ENCODE measurements at places on chromosomes 11 and 22.
A peak's percentile ranks its signal among the peaks of the same experiment; 100 is the strongest.

GRCh38 chr22:25976356-25976755 lies 192.9 kb upstream of the SEZ6L start:
- no peak for DNase-seq

GRCh38 chr11:61509043-61510029 lies 787 bp downstream of the LRRC10B start:
- peak; percentile 33 for DNase-seq

DNA sequence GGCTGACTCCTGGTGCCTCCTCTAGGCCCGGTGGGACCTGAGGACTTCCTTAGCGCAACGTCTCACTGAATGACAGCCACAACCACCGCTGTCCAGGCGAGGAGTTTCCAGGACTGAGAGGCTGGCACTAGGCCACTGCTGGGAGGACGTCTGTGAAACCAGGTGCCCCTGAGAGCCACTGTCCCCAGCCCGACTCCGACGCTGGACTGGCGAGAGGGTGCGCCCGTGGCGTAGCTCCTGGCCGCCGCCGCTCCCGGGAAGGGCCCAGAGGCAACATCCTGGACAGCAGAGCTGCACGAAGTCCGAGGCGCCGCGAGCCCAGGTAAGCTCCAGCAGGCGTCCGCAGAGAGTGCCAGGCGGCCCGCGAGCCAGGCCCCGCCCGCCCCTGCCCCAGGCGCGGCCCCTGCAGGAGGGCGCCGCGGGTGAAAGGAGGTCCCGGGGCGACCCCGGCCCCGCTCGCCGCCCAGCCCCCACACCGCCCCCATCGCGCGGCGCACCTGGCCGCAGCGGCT lies 525 bp downstream of the DGCR2 start:
- DNase-seq, result peak; percentile 44

- no peak for DNase-seq
Measured at GRCh38 chr11:100922121-100922520, 207.5 kb downstream of the PGR start.

DNA sequence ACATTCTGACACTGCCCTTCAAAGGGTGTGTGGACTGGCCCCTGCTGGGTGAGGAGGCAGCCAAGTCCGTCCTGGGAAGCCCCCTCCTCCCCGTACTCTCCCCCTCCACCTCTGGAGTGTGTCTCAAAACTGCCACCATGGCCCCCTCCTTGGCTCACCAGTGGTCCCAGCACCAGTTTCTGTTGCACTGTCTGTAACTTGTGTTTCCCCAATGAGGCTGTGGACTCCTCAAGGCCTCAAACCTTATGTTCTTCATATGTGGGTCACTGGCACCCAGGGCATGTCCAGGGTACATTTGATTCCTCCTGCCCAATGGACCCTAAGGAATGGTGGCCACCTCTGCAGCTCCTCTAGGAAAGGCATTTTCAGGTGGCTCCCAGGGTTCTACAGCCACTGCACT lies 6.6 kb upstream of the NPTXR start:
- DNase-seq, result no peak

DNA sequence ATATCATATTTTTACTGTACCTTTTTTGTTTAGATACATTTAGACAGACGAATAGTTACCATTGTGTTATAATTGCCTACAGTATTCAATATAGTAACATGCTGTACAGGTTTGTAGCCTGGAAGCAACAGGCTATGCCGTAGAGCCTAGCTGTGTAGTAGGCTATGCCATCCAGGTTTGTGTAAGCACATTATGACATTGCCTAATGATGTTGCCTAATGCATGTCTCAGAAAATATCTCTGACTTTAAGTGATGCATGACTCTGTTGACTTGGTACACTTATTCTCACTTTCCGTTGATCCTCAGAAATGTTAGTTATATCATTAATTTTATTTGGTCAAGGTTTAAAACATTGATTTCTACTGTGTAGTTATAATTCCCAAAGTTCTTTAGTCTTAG lies 39.9 kb downstream of the OR2AT4 start:
- DNase-seq, result no peak

DNA sequence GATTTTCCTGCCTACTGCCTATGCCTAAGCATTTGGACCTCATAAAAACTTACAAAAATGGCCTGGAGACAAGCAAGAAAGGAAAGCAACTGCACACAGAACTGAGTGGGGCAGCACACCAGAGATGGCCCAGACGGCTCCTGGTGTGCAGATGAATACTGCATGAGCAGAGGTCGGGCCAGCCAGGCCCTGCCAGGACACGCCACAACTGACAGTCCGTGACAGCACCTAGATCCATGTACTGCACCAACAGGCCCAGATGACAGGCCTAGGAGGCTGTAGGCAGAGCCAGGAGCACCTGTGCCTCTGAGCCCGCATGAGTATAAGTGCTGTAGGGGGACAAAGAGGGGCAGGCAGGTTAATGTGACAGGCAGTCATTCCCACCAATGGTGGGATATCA lies 160.2 kb downstream of the IGLL1 start:
- DNase-seq, result no peak

GRCh38 chr11:23313001-23313400 lies 452.7 kb upstream of the CCDC179 start:
- DNase-seq, result no peak

GRCh38 chr11:121648306-121648705 lies 195.5 kb upstream of the SORL1-AS1 start:
- no peak for DNase-seq

DNA sequence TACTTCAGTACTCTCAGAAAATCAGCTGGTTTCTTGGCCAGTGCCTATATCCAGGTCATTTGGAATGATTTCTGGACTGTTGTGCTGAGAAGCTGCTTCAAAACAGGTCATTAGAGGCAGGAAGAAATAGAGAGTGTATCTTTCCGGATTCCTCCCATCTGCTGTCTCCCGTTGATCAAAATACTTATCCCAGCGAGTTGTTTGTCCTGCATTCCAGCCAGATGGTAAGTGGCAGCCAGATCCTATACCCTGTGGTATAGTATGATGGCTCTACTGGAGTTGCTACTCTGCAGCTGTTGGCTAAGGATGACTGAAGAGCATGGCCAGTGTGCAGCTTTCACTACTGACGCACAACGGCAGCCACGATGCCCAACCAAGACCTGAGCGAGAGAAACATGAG lies 560.9 kb upstream of the ANO5 start:
- DNase-seq, result no peak

- DNase-seq, result no peak
Measured at GRCh38 chr11:9075556-9075955, 15.8 kb downstream of the SCUBE2 start.

DNA sequence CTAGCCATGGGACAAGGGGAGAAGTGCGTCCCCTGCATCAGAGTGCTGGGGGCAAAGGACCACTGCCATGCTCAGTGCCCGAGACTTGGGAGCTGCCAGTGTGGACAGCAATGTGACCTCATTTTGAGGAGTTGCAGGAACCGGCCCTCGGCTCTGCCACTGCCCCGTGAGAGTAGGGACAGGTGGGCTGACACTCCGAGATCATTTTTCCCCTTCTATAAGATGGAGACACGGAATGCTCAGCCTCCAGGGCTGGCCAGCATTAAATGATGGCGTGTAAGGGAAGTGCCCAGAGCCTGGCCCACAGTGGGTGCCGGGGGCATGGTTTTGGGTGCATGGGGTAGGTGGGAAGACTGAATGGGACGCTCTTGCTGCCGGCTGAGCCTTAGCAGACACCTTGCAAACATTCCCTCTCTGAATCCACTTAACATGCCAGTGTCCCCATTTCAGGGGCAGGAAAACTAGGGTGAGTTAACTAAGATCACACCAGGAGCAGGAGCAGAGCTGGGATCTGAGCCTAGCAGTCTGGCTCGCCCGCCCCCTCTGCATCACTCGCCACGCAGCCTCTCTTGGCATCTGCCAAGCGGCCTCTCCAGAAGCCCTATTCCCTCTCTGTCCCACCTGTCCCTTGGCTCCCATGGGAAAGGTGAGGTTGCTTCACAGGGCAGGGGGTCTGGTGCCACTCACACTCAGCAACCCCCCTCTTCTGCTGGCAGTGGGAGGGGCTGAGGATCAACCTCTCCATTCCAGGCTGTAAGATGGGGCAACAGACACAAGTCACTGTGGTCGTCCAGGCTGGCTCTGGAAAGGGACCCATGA lies 13.6 kb downstream of the NPTXR start:
- DNase-seq, result no peak

- no peak for DNase-seq
Measured at GRCh38 chr11:94218372-94218771, 86.0 kb upstream of the IZUMO1R start.

- DNase-seq, result no peak
Measured at GRCh38 chr11:60830478-60831142, 11.3 kb upstream of the CCDC86 start.

DNA sequence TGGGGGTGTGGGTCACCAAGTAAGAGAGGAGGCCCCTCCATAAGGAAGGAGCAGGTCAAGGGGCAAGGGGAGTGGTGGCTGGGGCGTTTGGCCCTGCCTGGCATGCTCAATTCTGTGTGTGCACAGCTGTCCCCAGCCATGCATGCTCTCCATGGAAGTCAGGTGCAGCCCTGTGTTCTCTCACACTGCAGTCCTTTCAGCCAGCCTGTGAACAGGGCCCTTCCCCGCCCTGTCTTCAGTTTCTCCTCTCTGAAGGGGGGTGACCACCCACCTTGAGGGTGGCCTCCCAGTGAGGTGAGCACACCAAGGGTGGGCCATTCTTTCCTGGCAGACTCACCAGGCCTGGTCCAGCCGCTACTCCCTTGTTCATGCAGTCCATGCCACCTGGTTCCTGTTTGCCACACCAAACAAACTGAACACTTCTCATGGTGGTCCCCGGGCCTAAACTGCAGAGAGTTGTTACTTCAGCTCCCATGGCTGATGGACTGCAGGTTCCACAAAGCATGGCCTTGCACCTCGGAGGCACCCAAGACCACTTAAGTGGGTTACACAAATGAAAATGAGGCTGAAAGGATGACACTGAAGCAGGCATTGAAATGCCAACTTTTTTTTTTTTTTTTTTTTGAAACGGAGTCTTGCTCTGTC lies 1.7 kb upstream of the CHCHD10 start:
- DNase-seq, result no peak

- peak; percentile 47 for DNase-seq
Measured at GRCh38 chr22:41833369-41834004, 582 bp downstream of the SREBF2 start.

DNA sequence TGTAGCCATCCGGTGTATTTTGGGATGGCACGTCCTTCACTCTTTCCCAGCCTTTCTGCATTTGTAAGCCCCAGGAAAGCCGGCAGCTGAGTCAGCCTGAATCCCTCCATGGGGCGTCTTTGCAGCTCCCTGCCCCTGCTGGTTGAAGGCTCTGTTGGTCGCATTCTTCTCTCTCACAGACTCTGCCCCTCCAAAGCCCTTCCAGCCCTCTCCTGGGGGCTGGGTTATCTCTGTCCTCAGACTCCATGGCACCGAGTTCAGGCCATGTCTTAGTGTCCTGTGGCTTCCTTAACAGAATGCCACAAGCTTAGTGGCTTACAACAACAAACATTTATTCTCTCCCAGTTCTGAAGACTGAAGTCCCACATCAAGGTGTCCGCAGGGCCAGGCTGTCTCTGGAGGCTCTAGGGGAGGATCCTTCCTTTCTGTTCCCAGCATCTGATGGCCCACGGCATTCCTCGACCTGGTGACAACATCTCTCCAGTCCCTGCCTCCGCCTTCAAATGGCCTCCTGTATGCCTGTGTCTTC lies 62.2 kb downstream of the BCR start:
- no peak for DNase-seq

DNA sequence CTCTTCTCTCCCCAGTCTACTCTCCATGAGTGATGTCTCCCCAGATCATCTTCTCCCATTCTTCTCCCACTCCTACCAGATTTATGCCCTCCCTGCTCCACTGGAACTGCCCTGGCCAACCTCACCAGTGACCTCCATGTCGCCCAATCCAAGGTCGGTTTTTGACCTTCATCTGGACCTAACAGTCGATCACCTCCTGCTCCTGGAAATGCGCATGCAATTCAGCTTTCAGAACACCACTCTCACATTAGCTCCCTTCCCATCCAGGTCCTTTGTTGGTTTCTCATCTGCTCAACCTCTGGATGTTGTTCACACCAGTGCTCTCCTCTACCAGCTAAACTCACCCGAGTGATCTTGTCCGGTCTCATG lies 5.3 kb downstream of the RIBC2 start:
- no peak for DNase-seq

DNA sequence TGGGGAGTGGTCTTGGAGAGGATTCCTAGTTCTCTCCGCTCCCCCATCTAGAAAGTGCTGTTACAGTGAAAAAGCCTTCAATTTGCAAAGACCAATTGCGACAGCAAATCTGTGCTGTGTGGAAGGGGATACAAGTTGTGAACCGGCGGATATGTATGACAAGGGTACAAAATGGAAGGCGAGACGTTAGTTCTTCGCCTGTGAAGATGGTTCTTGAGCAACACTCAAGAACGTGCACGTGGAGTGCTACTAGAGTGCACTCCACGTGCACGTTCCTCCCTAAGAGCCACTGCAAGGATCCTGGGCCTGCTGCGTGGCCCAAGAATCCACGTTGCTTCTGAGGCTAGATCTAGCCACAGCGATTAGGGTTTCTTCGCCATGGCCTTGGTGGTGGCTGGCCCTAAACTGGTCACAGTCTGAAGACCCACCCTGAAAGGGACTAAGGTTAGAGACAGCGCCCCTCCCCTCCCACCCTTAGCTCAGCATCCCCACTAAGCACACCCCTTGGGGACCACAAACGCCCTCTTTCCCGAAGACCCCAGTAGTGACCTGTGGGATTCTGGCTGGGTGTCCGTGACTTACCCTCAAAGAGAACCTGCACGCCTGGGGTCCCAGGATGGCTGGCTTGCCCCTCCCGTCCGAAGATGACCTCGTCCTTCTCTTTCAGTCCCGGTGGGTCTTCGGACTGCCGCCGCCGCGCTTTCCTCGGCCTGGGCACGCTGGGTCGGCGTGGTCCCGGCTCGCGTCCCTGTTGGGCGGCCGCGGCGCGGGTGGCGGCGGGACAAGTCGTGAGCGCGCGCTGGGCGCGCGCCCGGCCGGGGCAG lies 519 bp upstream of the PDE3B start:
- DNase-seq, result no peak

DNA sequence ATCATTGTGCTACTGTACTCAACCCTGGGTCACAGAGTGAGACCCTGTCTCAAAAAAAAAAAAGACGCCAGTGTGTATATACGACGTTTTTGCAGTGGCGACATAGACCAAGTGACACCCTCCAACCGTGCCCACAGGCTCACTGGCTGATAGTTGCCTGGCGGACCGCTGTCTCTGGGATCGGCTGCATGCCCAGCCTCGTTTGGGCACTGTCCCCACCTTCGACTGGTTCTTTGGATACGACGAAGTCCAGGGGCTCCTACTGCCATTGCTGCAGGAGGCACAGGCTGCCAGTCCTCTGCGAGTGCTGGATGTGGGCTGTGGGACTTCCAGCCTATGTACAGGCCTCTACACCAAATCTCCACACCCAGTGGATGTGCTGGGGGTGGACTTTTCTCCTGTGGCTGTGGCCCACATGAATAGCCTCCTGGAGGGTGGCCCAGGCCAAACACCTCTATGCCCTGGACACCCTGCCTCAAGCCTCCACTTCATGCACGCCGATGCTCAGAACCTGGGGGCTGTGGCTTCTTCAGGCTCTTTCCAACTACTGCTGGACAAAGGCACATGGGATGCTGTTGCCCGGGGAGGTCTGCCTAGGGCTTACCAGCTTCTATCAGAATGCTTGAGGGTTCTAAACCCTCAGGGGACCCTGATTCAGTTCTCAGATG lies 1.3 kb downstream of the CSKMT start:
- DNase-seq, result no peak

GRCh38 chr11:1568441-1568911 lies 3.6 kb downstream of the DUSP8 start:
- DNase-seq, result peak; percentile 73

GRCh38 chr11:5283882-5284281 lies 14.1 kb upstream of the HBE1 start:
- no peak for DNase-seq

GRCh38 chr11:70490208-70490607 lies 91.9 kb downstream of the CTTN start:
- no peak for DNase-seq

GRCh38 chr11:102226702-102227490 lies 90.4 kb upstream of the BIRC3 start:
- DNase-seq, result no peak

Measured in activated gamma-delta T cell (primary cell).